ENCODE measurements at places on chromosomes 16 and 17.
A peak's percentile ranks its signal among the peaks of the same experiment; 100 is the strongest.

GRCh38 chr16:20749474-20749873 lies 7.9 kb upstream of the THUMPD1 start:
- no peak for DNase-seq

GRCh38 chr16:81545470-81546250 lies 101.1 kb downstream of the CMIP start:
- no peak for DNase-seq

DNA sequence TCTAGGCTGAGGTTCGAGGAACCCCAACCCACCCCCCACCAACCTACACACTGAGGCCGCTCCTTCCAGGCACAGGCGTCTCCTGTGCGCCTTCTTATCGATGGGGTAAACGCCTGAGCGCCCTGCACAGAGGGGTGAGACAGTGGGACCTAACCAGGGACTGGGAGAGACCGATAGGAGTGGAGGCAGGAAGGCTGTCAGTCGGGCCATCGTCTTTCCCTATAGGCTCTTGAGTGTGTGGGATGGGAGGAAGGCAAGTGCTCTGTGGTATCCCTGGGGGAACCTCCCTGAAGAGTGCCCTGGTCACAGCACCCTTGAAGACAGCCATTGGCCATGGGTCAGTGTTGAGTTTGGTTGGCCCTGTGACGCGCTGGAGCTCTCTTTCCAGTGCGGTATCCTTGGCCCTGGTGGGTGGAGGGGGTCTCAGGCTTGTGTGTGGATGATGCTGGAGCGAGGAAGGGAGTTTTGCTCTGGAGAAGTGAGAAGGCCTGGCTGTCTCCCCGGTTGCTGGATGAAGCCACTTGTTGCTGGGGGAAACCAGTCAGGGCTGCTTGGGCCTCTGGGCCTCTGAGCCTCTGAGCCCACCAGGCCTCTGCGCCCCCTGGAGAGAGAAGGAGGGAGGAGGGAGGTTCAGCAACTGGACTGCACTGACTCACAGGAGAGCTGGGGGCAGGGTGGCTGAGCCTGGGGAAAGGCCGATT lies 1.7 kb downstream of the GPRC5C start:
- DNase-seq: no peak

- DNase-seq: no peak
Observed at GRCh38 chr17:44022246-44022645, 7.5 kb upstream of the TMEM101 start.

DNA sequence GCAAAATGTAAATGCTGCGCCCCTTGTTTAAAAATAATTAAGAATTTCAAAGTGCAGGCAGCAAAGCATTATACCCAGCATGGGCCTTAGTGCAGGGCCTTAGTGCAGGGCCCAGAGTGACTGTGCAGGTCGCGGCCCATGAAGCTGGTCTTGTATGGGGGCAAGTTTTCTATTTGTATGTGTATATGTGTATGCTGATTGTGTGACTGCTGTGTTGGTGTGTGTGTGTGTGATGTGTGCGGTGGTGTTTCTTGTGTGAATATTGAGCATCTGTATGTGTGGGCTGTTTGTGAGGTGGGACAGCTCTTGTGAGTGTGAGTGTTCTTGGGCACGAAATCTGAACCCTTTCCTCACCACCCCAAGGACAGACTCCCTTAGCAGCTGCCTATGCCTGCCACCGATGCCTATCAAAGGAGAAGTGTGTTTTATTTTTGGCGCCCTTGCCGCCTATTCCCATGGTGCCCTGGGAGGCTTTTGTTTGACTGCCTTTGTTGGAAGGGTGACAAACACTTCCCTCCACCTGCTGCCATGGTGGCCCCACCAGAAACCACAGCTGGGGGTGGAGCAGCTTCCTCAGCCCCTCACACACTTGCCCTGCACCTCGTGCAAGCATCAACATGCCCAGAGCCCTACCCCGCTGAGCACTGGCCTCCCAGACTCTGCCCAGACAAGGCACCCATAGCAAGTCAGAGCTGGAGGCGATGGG lies 18.0 kb downstream of the CCR7 start:
- DNase-seq: peak; percentile 97

DNA sequence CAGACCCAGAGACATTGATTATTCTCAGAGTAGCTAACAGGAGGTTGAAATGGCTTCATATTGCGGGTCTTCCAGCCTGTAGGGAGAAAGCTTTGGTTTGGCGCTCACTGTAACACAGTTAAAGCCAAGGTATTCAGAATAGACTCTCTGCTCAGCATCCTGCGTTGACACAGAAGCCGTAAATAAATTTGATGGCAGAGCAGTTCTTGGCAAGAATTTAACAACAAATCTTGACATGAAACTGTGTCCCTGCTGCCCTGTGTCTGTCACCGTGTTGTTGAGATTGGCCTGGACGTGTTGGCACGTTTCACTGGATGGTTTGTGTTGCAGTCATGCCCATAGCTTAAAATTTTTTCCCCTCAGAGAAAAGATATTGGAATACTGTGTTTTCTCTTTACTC lies 359.6 kb downstream of the SNX29 start:
- no peak for DNase-seq

DNA sequence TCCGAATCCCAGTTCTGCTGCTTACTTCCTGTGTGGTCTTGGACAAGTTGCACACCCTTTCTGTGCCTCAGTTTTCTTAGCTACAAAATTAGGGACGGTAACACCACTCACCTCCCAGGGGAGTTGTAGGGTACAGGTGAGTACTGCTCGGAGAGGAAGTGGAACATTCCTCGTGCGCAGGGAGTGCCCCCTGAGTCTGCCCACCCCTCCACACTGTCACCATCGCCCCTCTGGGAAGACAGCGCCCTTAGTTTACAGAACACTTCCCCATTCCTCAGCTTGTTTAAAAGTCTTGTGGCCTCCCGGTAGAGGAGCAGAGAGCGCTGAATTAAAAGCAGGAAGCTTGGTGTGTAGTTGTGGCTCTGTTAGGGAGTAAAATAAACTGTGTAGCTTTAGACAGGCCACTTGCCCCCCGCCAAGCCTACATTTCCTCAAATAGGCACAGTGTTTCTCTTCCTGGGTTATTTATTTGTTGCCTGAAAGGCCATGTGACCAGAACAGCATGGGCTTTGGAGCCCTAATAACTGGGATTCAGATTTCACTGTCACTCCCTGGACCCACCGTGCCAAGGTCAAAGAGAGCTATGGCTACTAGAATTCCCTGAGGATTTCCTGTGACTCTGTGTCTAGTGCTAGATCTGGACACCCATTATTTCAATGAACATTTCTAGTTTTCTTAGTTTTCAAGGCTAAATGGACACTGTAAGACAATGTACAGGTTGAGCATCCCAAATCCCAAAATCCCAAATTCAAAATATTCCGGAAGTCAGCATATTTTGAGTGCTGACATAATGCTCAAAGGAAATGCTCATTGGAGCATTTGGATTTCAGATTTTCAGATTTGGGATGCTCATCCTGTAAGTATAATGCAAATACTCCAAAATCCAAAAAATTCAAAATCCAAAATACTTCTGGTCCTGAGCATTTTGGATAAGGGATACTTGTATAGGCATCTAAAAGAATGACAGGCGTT lies 372.5 kb downstream of the SNX29 start:
- no peak for DNase-seq

- DNase-seq: no peak
Observed at GRCh38 chr16:88993166-88993761, 16.3 kb upstream of the CBFA2T3 start.

DNA sequence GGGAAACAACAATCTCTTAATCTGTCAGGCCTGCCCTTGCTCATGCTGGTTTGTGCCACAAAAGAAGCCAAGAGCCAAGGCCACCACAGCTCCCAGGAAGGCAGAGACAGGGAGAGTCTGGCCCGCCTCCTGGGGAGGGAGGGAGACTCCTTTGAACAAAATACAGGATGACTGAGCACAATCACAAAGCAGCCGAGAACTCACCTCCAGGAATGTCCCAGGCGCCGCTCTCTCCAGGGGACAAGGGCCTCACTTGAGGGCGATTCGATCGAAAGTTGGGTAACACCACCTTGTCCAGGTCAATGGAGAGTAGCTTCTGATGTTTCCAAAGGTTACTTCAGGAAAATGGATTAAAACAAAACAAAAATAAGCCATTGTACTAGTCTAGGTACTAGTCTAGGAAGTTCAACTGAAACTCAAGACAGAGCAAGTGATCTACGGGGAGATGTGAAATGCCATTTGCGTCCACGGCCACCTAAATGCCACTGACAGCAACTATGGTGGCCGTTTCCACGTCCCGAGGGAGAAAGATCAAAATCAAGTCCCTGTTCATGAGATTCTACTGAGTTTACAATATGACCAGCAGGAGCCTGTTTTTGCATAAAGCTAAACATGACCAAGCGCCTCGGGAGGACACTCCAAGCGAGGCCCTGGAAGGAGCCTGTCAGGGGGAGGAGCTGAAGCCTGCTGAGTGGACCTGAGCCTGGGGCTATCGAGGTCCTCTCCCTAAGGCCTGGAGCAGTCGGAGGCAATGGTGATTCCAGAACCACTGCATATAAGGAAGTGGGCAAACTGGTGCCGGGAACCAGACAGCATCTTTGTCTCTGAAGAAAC lies 13.4 kb upstream of the SLC38A8 start:
- DNase-seq: no peak

- no peak for DNase-seq
Observed at GRCh38 chr17:27743281-27743885, 56.9 kb downstream of the NOS2 start.

GRCh38 chr16:70781800-70782199 lies 19.2 kb downstream of the VAC14 start:
- DNase-seq: no peak

DNA sequence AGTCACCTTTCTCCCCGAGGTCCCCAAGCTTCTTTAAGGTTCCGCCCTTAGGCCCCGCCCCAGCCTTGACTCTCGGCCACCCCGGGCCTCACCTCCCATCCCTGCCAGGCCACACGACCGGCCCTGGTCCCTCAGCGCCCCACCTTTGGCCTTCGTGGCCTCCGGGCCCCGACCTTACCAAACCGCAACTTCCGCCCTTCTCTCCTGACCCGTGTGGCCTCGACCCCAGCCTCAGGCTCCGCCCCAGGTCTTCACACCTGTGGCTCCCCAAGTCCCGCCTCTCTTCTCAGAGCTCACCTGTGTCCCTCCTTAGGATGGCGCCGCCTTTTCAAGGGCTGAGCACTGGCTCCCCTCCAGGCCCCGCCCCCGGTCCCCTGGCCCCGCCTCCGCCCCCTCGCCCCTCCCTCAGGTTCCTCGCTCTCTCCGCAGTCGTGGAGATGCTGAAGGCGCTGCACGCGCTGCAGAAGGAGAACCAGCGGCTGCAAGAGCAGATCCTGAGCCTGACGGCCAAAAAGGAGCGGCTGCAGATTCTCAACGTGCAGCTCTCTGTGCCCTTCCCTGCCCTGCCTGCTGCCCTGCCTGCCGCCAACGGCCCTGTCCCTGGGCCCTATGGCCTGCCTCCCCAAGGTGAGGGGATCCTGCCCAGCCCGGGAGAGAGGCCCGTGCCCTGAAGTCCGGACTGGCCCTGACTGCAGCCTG lies 10.0 kb upstream of the CISD3 start:
- DNase-seq: no peak

- no peak for DNase-seq
Observed at GRCh38 chr17:2697611-2698162, 13.9 kb downstream of the CLUH start.

DNA sequence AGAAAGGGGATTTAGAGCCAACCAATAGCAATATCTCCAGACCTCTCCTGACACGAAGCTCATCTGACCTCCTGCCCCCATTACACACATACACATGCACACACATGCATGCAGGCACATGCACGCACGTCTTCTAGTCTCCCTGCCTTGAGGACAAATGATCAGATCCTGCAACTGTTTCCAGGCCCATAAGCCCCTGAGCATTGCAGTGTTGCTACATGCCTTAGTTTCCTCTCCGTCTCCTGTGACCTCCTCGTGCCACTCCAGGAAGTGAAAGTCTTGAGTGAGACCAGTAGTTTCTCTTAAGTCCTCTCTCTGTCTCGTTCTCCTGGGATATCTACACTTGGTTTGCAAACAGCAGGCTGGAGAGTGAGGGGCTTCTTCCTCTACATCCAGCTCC lies 8.2 kb downstream of the CIITA start:
- no peak for DNase-seq

GRCh38 chr16:82639666-82640336 lies 13.0 kb downstream of the CDH13 start:
- no peak for DNase-seq

DNA sequence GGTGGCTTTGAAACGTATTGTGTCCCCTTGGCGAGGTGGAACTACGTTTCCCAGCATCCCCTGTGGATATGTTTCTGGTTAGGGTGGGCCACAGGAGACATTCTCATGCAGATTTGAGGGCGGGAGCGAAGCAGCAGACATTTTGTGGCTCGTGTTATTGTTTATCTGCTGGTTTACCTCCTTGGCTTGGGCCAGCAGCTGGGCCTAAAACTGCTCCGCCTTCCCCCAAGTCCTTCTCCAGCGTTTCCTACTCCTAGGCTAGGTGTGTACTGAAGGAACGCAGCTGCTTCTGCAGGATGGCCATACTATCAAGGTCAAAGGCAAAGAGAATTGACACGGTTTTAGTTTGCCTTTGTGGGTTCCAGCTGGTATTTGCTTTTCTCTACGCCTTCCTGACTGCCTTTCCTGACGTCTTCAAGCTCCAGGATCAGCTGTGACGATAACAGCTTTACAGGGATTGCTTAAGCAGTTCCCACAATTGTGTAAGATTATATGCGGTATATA lies 17.2 kb upstream of the WSB1 start:
- DNase-seq: no peak

- DNase-seq: peak; percentile 75
Observed at GRCh38 chr16:85192238-85193114, 80.2 kb upstream of the CIBAR2 start.

DNA sequence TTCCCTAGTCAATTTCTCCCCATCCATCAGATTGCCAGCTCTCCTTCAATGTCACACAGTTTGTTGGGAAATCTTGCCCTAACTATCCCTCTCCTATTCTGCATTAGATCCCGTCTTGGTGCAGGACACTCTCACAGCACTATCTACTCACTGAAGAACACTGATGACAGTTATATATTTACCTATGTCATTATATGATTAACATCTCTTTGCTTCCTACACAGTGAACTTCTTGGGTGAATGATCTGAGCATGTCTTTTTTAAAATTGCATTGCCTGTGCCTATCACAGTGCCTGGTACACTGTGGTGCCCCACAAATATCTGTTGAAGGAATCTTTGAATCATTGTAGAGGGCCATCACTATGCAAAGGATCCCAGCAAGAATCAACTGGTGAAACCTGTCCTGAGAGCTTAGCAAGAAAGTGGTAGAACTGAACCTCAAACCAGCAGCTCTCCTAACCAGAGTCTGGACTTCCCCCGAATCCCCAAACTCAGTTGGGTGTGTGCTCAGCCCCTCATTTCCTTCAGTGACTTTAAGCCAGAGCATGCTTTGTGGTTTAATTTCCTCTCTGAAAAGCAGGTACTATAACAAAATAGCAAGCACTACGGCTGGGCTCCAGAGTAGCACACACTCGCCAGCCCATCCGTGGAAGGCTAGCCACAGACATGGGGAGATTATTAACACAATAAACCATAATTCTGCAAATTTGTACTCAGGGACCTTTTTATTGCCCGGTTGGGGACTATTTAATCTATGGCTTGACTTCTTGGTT lies 680.7 kb upstream of the SALL1 start:
- DNase-seq: no peak

- no peak for DNase-seq
Observed at GRCh38 chr16:1330260-1330914, 3.1 kb upstream of the BAIAP3 start.

- no peak for DNase-seq
Observed at GRCh38 chr16:6835941-6836340, 496.7 kb upstream of the RBFOX1 start.
